Activated naive CD4-positive, alpha-beta T cell (primary cell): ENCODE measurements at places on chromosomes 3 and 15.

DNA sequence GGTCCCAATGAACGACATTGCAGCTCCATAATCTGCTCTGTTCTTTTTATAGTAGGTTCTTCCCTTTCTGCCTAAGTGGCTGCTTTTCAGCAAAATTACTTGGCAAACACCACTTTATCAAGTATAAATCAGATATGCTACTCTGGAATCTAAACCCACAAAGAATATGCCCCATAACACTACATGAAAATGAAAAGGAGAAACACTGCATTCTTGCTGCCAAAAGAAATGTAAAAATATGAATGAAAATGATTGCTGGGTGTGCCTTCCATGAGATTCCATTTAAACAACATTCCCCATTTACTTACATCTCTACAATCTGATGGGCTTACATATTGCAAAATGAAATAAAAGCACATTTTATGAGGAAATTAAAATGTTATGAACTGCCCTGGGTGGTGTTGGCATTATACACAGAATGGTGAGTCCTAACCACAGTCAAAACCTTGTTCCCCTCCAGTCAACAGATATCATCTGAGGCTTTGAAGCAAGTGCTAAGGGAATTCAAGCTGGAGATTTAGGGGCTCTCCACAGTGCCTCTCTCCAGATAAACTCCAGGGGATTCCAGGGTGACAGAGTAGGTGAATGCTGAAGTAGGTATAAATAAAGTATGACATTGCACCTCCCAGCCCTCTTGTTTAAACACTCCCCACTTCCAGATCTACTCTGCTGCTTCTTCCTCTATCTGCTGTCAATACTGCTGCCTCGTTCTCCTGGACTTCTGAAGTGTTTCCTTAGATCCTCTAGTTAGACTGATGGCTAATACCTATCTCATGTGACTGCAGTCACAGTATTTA, 136.5 kb downstream of the RORA start:
- no peak for DNase-seq

GRCh38 chr15:78878356-78878755, 5.7 kb downstream of the MORF4L1 start:
- DNase-seq, result no peak

DNA sequence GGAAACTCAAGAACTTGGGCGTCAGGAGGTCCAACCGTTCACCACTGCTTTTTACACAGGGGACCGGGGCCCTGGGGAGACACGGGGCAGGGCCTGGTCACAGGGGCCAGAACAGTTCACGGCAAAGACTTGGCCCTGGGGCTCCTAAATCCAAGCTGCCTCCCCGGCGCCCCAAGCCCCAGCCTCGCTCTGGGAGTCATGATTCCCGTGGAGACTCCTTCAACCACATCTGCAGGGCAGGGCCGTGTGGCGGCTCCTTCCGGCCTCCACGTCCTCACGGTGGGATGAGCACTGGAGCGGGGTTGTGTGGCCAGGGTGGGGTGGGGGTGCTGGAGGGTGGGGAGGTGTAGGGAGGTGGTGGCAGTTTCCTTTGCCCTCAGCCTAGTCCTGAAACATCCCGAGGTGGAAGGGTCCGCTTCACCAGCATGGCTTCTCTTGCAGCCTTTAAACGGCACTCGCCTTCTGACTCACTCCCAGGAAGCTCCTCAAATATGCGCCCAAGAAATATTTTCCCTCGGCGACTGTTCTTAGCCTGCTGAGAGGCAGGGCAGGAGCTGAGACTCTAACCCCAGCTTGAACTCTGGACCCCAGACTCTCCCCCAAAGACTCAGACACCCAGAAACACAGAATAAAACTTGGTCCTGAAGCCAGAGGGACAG, 1.8 kb downstream of the MUC4 start:
- no peak for DNase-seq

DNA sequence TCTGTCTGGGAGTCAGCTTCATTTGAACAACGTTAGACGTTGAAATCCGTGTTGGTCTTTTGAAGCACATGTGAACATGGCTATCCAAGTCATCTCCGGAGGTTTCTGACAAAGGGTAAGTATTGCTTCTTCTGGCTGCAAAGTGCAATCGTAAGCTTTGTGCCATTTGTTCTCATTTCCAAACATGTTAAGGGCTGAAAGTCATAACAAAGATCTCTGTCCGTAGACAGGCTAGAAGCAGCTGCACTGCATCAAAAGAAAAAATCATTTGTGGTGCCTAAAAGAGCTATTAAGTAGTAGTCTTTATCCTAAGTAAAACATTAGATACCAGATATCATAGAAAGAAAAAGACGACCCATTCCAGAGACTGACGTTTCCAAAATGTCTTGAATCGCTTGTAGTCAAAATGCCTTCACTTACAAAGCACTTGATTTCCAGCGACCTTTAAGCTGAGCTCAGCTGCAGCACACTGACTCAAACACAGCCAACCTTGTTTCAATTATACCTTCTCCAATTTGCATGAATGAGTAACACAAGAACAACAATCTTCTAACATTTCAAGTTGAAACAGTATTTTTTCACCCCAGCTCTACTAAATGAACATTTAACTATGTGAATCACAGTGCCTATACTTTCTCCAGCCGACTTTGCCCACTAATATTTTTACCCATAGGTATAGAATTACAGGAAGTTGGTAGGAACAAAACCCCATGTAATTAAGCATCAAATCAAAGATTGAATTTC, 76.6 kb downstream of the NEDD4 start:
- DNase-seq, result no peak

- DNase-seq, result no peak
Measured at GRCh38 chr3:21158861-21159542, 592.0 kb downstream of the ZNF385D start.

- no peak for DNase-seq
Measured at GRCh38 chr15:77112838-77113504, 42.1 kb upstream of the TSPAN3 start.

GRCh38 chr3:11583235-11583634, 60.5 kb downstream of the VGLL4 start:
- DNase-seq, result no peak

DNA sequence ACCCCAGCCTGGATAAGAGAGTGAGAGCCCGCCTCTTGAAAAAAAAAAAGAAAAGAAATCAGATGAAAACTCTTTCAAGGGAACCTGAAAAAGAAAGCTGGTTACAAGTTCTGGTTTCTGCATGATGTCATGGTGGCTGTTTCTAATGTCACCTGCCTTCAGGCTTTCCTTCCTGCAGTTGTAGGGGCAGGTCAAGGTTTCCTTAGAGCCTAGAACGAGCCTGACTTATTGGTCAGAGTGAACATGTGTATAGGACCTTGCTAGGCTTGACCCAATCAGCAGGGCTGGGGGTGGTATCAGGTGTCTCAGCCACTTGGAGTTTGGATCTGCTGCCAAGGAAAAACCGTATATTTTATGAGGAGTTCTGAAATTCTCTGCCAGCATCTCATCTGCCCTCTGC, 3.8 kb downstream of the IVD start:
- DNase-seq, result no peak

DNA sequence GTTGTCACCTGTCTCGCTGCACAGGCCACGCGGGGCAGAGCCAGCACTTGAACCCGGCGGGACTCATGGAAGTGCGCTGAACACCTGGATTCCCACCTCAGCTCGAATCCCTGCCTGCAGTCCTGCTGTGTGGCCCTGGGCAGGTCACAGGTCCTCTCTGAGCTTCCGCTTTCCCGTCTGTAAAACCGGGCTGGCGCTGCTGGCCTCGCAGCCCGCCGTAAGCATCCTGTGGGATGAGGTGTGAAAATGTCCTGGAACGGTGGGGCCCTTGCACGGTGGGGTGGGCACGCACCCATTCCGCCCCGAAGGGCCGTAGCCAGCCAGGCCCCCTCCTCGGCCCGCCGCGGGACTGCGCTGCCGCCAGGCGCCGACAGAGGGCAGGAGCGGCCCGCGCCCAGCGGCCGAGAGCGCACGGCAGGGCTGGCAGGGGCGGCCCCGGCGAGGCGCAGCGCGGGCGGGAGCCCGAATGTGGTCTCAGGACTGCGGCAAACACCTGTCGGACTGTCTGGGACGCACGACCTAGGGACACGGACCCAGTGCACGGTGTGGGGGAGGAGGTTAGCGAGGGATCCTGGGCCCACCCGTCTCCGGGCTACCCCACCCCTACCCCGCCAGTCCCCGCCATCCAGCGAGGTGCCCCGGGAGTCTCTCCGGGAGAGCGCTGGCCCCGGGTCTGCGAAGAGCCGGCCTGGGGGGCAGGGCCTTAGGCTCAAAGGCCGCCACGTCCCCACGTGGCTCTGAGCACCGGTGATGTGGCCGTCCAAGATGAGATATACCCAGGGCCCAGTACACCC, 40.4 kb downstream of the DNAJB8 start:
- peak; percentile 23 for DNase-seq

GRCh38 chr3:58531555-58531954, 5.4 kb downstream of the ACOX2 start:
- DNase-seq, result no peak

DNA sequence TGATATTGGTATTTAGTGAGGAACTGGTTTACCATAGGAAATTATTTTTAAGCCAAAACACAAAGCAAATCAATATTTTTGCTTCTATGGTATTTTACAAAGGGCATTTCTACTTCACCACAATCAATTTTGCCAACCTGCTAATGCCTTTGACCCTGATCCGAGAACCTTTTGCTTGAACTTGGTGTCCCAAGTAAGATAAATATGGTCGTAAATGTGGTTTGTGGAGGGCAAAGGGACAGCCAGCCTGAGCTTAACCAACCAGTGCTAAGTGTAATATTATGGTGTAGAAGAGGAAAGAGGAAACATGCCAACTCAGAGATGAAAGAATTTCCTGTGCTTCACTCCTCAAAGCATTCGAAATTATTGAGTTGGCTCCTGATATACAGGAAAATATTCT, 148.4 kb downstream of the C3orf38 start:
- DNase-seq, result no peak

DNA sequence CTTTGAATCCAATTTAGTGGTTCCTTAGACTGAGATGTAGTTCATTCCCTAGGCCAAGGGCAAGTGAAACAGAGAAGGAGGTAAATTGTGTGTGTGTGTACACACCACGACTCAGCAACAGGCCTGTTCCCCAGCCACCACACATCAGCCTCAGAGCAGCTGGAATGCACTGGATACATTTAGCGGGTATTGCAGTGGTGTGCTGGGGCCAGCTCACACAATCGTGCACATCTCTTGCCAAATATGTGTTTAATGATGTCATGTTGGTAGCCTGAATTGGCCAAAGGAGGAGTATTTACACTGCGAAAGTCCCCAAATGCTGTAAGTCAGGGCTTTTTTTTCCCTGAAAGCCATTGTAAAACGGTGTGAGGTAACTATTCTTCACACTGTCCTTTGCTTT, 82.3 kb downstream of the RBPMS2 start:
- DNase-seq, result no peak

DNA sequence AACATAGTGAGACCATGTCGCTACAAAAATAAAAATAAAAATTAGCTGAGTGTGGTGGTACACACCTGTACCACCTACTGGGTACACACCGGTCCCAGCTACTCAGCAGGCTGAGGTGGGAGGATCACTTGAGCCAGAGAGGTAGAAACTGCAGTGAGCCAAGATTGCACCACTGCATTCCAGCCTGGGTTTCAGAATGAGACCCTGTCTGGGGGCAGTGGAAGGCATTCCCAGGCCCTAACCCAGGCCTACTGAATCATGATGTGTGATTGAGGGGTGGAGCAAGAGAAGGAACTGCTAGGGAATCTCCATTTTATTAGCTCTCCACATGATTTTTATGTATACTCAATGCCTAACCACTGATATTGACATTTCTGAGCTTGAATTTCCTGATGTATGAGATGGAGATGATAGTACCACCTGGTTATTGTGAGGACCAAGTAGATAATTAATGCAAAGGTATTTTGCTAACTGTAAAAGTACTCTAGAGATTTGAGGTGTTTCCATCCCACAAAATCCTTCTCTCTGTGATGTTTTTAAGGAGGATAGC, 169.5 kb upstream of the UMPS start:
- no peak for DNase-seq

DNA sequence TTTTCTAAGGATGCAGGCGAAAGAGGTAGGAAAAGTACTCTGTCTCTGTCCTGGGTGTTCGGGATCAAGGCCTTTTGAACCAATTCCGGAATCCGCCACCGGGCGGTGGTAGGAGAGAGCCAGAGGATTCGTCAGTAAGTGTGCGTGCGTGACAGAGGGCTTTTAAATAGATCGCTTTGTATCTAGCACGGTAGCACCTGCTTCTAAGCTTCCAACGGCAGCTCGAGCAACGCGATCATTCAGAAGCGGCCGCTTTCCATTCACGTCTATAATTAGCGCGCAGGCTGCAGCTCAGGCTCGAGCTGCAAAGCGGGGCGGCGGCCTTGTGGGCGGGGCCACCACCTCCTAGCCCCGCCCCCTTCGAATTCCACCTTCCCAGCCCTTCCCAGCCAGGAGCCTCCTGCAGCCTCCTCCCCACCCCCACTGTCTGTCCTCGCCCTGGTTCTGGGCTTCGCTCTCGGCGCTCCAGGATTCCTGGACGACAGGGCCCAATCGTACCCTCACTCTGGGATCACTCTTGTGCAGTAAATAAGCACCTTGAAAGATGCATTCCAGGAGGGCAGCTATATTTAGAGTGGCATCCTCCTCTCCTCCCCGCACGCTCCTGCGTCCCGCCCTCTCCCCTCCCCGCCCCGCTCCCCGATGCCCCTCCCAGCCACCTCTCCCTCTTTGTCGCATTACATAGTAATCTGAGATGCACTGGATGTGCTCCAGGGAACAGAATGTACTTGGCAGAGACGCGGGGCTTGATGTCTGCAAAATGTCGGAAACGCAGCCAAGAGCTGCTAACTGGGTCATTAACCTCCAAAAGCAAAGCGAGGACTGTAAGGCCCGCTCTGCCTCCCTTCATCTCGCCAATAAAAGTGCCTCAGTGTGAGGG, 224.1 kb upstream of the TPRG1 start:
- DNase-seq, result no peak

GRCh38 chr15:50552238-50552637, 5.8 kb upstream of the USP50 start:
- no peak for DNase-seq

- DNase-seq, result no peak
Measured at GRCh38 chr3:186268616-186269448, 93.2 kb downstream of the DGKG start.

DNA sequence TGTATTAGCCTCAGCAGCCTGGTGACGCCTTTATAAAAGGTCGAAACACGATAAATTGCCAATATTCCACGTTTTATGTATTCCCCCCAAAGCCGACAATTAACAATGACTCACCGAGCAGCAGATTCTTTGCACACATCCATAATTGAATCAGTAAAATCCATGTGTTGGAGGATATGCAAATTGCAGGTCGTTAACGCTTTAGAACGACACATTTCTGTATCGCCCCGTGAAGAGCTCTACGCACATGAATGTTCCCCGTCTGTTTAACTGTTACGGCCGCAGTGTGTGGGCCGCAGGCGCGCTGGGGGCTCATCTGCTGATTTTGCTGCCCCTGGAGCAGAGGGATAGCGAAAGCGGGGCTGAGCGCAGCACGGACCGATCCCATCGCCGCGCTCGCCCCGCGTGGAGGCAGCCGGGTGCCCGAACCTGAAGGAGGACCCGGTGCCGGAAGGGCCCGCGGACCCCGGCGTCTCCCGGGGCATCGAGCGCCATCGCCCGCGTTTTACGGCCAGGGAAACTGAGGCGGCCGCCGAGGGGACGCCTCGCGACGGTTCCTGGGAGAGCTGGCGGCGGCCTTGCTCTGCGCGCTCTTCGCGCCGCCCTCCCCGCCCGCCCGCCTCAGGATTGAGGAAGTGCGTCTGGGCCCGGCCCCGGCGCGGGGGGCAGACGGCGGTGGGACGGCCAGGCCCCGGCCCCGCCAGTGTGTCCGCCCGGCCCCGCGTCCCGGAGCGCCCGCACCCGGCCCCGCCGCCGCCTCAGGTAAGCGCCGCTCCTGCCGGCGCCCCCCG, at the start of gene LRRK1:
Gene LRRK1, plus strand, starts transcription at position 668 of the 791 bp plus-strand sequence. CDS start 5,276 bp downstream, outside the sequence.
- no peak for DNase-seq

- DNase-seq, result no peak
Measured at GRCh38 chr3:146502887-146503460, 33.6 kb upstream of the PLSCR2 start.

- DNase-seq, result no peak
Measured at GRCh38 chr15:59456114-59456513, 18.1 kb downstream of the FAM81A start.
